ENCODE measurements at places on chromosomes 13 and 19.

DNA sequence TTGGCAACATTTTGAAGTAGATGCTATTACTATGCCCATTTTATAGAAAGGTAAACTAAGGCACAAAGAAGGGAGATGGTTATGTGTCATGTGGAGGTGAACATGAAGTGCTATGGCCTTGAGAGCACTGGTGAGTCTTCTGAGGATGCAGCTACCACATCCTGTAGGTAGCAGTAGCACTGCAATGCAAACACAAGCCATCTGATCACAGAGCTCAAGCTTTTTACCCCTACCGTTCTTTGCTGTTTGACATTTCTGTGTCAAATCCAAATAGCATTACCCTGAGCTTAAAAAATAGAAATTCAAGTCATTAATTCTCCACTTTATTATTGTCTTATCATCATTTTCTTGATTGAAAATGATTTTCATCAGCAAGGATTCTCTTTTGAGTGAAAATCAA is 382.9 kb downstream of the KCTD12 start:
- no peak for DNase-seq

DNA sequence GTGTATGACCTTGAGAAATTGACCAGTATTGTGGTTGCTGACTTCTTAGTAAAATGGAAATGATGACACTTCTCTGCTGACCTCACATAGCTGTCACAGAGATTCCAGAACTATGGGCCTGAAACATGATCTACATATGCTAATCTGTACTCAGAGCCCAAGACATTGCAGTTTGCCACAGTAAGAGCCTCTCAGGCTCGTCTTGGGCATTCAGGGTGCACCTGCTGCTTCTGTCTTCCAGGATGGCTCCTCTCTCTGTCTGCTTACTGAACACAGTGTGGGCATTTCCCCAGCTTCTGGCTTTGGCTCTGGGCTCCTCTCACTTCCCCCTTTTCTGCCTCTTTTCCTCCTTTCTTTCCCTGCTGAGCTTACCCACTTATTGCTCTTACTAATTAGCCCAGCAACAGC is 22.3 kb upstream of the SLC46A3 start:
- DNase-seq: no peak

DNA sequence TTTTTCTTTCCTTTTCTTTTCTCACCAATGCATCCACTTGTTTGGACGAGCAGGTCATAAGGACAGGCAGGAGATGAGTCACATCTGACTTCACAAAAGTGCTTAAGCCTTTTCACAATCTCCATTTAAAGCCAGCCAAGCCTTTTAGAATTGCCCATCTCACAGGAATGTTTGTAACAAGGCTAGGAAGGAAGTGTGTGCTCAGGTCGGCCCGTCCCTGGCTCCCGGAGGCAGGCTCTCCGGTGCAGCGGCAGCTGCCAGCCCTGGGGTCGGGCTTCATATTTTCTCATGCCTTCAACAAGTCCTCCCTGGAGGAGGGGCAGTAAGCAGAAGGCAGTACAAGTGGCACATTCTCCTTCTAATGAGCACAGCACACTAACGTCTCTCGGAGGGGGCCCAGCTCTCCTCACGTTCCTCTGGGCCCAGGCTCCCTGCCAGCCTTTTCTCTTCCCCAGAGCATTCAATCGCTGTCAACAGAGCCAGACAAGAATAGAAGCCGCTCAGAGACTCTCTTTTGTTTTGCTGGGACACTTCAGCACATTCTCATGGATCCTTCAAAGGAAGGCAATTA is 180.5 kb downstream of the COL4A1 start:
- peak; percentile 78 for DNase-seq

DNA sequence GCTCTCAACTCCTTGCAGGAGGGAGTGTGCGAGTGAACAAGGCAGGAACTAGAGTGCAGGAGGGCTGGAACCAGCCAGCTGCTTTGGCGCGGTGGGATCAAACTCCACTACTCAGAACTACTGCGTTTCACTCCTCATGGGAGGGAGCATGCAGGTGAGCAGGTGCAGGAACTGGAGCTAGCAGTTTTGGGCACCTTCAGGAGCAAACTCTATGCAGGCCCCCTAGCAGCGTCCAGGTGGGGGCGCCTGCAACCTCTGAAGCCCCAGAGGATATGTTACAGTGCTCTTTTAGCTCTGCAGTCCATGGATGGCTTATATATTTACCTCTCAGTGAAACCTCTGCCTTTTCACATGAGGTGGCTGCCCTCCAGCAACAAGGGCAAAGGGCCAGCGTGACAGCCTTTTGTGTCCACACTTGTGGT is 1303.4 kb downstream of the PCDH9 start:
- DNase-seq: no peak

DNA sequence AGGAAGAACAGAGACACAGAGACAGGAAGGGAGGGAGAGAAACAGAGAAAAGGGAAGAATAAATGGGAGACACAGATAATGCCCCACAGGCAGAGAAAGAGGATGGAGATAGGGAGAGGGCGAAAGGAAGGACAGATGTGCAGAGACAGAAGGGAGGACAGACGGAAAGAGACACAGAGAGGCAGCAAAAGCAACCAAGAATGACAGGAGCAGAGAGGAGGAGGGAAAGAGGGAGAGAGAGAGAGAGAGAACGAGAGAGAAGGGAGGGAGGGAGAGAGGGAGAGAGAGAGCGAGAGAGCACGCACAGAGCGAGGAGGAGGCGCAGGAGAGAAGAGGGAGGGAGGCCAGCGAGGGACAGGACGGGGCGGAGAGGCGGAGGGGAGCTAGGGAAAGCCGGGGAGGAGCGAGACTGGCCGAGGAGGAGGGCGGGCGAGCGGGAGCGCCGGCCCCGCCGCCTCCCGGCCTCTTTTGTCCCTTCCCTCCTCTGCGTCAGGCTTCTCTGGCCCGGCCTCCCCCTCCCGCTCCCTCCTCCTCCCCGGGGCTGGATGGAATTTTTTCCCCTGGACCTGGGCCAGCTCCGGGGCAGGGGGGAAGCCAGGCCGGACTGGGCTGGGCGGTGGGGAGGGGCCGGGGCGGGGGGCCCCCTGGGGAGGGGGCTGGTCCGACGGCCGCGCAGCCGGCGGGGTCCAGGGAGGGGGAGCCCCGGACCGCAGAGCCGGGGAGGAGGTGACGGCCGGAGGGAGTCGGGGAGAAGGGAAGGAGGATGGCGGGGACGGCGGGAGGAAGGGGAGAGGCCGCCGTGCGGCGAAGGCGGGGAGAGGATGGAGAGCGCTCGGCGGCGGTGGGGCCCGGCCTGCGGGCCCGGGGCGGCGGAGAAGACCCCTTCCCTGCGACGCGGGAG is 4.2 kb upstream of the SPACA6 start:
- DNase-seq: peak; percentile 92

DNA sequence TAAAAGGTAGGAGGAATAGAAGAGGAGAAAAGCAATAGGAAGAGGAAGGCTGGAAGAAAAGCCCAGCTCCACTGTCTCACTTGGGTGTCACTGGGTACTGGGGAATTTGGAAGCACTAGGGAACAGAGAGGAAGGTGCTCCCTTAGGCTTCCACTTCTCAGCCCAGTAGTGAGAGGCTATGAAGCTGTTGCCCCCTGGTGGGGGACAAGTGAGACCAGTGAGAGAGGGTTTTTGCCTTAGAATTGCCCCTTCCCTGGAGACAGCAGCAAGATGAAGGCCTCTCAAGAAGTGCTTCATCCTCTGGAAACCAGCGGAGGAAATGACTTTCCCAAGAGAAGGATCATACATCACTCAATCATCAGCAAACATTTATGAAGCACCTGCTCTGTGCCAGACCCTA is 4.7 kb upstream of the ZNF606 start:
- DNase-seq: no peak

DNA sequence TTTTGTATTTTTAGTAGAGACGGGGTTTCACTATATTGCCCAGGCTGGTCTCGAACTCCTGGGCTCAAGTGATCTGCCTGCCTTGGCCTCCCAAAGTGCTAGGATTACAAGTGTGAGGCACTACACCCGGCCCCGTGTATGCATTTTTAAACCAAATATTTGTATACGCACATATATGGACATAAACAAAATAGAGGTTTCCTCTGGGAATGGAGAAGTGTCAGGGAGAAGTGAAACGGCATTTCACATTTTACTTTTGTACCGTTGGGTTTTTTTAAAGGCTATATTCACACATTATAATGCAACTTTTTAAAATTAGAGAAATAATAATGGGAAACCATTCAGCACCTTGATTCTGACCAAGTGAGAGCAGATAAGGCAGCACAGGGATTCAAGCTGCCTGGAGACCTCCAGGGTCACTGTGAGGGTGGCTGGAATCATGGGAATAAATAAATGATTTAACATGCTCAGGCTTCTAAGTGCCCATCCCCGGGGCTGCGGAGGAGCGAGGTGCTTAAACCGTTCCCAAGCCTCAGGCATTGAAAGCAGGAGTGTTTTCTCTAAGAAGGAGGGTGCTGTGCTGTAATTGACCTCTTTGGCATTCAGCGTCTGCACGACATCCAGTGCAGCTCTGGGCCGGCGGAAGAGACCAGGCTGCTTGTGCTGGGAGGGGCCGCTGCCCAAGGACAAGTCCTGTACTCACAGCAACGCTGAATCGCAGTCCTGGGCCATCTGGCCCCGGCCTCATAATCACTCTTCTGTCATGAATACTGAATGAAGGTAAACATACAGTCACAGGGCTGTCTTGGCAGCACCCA is 24.7 kb downstream of the GPR42 start:
- no peak for DNase-seq

GRCh38 chr13:104993708-104994107 is 1541.8 kb downstream of the EFNB2 start:
- no peak for DNase-seq

GRCh38 chr13:77215543-77215942 is 111.4 kb downstream of the MYCBP2 start:
- DNase-seq: no peak

GRCh38 chr19:34128558-34129250 is 43.6 kb upstream of the LSM14A start:
- no peak for DNase-seq

DNA sequence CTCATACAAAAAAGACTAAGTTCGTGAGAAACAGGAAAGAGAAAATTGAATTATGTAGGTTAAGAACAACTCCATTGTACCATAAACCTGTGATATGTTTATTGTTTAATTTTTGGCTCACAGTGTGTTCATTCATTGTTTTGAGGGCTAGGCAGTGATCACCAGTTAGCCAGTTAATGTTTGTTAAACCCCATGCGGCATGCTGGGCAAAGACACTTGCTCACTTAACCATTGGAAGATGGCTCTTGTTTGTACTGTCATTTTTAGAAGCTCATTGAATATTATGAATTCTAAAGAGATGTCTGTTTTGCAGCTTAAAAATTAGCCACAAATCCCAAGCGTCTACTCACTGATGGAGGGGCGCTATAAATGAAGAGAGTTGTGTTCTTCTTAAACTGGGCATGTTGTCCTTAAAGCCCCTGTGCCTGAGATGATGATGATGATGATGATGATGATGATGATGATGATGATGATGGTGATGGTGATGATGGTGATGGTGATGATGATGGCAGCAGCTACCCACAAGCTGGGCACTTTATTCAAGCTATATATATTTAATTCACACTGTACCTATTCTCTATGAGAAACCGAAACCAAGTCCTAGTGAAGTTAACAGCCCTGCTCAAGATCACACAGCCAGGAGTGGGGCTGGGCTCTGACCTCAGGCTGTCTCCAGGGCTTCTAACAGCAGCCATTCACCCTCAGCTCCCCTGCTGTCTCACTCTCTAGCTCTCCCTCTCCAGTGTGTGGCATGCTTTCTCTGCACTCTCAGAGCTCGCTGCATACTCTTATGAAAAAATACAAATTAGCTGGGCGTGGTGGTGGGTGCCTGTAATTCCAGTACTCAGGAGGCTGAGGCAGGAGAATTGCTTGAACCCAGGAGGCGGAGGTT is 169.1 kb downstream of the SHISA2 start:
- no peak for DNase-seq

DNA sequence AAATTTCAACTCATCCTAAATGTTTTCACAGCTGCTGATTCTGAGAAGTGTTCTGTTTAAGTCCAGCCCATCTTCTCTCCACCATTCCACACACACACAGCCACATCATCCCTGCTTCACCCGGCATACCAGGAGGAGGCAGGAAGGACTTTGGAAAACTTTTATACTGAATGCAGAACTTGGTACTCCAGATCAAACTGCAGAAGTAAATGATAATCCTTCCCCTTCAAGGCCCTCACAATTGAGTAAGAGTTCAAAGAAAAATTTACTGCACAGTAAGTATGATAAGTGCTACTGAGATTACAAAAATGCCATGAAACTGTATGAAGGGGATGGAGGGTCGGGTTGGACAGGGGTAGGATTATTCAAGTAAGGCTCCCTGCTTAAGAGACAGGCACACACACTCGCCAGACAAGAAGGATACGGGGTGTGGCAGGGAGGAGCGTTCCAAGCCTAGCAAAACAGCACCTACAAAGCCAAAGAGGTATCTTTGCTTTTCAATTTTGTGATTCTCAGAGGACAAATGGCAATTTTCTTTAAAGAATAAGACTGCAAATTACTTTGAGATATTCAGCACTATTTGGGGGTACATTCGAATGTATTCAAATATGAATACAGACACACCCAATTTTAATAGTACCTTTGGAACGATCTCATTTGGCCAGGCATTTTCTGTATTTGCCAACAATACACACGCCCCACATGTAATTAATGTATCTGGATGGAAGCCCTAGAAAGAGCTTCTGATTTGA is 2.5 kb downstream of the USP12 start:
- DNase-seq: no peak

- no peak for DNase-seq
Observed at GRCh38 chr13:40984668-40985366, 34.3 kb downstream of the ELF1 start.
